ENCODE measurements at places on chromosomes 6 and 20.

GRCh38 chr6:33248643-33248931 lies 23.1 kb downstream of the VPS52 start:
- no peak for DNase-seq

DNA sequence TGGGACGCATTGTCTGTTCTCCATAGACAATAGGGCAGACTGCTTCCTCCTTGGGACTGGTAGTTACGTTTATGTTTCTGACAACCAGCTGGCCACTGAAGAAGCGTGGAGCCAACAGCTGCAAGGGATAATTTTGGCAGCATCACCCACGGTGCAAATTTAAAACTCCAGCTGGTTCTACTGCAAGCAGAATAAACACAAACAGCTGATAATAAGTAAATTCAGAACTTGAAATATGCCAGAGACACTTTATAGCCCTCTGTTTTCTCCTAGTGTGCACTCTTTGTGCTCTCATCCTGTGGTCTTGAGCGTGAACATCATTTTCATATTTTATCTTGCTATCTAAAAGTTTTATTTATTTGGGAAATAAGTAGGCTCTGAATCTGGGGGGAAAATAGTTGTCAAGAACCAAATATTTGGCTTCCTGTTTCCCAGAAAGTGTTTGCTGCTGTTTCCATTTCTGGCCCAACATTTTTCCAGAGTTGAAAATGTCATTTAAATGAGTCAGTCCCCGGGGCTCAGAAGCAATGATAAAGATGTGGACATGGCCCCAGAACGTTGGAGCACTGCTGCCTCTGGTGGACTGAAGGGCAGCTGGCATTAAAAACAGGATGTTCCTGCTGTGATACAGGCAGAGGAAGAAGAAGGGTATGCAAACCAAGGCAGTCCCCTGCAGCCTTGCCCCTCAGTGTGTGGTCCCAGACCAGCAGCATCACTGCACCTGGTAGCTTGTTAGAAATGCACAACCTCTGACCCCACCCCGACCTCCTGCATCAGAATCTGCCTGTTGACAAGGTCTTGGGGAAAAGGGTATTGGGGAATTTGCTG lies 12.5 kb upstream of the THBD start:
- DNase-seq = no peak

DNA sequence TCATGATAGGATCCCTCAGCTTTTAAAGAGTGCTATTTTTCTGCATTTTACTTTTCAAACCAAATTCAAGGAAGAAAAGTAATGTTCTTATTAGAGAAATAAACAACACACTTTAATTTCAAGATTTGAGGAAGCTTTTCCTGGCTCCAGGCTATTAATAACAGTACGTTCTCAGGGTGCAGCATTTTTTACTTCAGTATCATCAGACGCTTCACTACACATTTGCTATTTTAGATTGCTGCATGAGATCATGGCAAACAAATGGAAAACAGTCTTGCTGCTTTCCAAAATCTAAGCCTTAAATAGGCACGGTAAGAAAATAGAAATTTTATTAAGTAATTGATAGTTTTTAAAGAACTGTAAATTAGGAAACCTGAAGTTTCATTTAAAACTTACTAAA lies 253.6 kb upstream of the EXOC2 start:
- DNase-seq = no peak

- DNase-seq = no peak
Observed at GRCh38 chr20:18853946-18854646, 40.5 kb downstream of the SCP2D1 start.

DNA sequence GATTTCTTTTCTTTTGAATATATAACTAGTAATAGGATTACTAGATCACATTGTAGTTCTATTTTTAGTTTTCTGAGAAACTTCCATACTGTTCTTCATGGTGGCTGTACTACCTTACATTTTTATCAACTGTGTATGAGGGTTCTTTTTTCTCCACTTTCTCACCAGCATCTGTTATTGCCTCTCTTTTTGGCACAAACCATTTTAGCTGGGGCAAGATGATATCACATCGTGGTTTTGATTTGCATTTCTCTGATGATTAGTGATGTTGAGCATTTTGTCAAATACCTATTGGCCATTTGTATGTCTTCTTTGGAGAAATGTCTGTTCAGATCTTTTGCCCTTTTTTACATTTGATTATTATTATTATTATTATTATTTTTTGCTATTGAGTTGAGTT lies 86.1 kb upstream of the TCF21 start:
- no peak for DNase-seq

GRCh38 chr6:49648036-49648435 lies 11.4 kb upstream of the RHAG start:
- no peak for DNase-seq
